Upper lobe of left lung (tissue), 6 donors: ENCODE measurements at places on chromosomes 2 and 18.

GRCh38 chr2:125638345-125638744 lies 1017.6 kb upstream of the GYPC start:
- no peak for DNase-seq

GRCh38 chr2:11771971-11772615 lies 25.7 kb downstream of the LPIN1 start:
- DNase-seq: no peak

DNA sequence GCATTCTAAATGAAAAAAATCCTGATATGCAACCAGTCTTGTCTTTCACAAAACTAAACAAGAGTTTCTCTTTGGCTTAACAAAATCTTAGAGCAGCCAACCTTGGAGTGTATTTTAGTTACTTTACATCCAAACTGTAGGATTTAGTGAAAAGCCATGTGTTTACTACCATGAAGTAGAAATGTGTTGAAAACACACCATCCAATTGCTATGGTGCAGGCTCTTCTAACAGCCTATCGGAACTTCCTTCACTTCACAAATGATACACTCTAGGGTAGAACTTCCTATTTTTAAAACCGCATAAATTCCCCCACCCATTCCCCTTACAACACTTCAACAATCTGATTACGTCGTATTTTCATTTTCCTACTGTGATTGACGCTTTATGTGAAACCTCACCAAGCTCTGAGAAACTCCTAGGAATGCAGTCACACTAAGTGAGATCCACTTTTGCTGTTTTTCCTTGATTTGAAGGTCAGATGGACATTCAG lies 74.4 kb upstream of the MAP4K4 start:
- no peak for DNase-seq

DNA sequence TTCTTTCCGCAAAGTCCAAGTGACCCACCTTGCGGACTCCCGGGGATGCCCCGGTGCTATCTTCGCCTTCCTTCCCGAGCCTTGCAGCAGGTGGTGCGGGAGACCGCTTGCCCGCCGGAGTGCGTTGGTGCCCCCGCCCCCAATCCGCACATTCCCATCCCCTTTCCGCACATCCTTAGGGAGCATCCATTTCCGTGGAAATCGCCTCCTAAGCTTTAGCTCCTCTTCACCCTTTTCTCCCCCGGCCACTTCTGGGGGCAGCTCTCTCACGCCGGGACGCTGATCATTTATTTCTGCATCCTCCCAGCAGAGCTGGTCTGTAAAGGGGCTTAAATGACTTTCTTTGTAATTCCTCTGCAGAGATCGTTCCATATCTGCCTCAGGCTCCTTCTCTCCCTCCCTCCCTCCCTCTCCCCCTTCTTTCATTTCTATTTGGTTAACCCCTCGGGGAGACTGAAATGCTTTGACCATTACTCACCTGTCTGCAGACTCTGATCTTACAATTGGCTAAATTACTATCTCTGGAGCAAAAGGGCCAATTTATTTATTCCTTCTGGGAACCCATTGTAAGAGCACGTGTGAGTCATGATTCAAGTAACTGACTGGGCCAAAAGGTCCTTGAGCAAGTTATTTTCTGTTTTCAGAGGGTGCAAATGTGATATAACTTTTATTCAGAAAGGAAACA lies 1.3 kb upstream of the LYPD1 start:
- peak; percentile 58 for DNase-seq

GRCh38 chr2:30139131-30139870 lies 7.5 kb upstream of the YPEL5 start:
- no peak for DNase-seq

DNA sequence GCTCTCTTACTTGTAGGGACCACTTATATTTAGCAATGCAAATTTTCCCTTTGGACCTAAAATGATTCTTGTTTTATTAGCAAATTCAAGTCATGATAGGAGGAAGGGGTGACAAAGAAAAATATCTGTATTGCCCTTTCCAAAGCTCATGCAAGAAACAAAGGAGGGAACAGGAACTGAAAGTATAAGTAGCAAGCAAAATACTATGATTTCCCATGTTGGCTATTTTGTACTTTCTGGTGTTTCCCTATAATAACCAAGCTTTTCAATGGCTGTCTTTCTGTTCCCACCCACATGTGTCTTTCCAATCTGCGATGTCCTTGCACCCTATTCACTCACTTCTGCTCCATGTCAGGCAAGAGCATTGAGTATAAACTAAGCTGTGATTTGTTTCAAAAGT lies 279.7 kb downstream of the RNF144A start:
- DNase-seq: no peak

DNA sequence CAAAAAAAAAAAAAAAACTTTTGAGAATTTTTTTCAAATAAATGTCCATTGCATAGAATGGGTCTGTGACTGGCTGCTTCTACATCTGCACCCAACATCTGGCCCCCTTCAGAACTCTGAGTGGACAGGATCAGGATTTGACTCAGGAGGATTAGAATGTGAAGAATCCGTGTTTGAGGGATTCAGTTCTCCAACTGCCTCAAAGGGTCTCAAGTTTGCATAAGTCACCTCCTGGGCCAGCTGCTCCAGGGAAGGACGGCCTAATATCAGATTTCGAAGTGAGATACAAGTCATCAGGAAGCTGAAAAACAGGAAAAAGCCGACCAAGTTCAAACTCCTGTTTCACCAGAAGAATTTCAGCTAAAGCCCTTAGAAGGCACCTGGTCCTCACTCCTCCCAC lies 10.9 kb downstream of the MAT2A start:
- no peak for DNase-seq

DNA sequence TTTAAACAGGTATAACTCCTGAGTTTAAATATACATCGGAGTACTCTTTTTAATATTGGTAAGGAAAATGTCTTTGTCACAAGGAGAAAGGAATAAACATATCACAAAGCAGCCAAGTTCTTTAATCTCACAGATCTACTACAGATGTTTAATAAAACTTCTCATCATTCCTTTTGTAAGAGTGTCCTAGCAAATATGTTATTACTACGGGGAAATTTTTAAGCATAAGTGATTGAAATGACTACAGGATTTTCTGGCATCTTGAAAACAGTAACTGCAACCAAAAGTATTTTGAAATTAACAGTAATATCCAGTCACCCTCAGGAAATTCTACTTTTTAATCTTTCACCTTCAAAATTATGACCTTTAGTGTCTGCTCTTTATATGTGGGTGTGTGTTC lies 403.1 kb downstream of the IRS1 start:
- DNase-seq: no peak

DNA sequence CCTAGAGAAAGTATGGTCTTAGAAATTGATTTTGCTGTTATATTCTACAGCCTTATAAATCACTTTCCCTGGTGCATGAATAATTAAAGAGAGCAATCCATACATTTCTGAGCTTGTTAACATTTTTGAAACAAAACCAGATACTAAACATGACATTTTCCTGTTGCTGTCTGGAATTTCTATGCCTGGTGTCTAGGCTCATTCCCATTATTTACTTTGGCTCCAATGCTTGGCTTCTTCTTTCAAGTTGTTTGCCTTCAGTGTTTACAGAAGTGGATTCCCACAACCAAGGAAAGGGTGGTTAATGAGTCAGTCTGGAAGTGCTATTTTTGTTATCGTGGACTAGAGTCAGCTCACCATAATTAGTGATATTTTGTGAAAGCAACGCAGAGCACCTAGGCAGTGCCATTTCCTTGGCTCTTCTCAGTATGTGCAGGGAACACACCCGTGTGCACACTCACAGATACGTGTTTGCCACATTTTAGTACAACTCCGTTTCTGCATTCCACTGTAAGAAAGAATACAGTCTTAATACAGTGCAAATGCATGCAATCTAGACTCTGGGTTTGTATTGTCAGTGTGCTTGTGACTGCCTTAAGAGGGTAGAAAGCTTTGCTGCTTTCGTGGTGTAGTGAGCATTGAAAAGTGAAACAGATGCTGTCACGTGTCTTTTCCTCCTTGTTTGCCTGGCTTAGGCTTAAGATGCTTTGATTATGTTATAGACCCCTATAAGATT lies 185.0 kb upstream of the RASGRP3 start:
- no peak for DNase-seq

DNA sequence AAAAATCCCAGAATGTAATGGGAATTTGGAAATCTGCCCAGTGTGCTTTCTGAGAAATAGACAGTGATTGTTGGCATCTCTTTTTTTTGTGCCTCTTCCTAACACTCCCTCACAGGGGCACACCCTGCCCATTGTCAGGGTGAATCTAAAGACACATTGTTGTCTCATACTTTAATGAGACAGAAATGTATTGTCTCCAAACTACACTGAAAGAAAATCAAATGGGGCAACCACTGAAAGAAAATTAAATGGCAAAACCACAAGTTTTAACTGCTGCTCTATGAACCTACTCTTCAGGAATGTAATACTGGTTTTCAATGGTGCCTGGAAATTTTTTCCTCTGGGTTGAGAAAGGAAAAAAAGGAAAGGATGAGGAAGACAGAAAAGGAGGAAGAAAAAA lies 43.2 kb upstream of the GLS start:
- DNase-seq: no peak

DNA sequence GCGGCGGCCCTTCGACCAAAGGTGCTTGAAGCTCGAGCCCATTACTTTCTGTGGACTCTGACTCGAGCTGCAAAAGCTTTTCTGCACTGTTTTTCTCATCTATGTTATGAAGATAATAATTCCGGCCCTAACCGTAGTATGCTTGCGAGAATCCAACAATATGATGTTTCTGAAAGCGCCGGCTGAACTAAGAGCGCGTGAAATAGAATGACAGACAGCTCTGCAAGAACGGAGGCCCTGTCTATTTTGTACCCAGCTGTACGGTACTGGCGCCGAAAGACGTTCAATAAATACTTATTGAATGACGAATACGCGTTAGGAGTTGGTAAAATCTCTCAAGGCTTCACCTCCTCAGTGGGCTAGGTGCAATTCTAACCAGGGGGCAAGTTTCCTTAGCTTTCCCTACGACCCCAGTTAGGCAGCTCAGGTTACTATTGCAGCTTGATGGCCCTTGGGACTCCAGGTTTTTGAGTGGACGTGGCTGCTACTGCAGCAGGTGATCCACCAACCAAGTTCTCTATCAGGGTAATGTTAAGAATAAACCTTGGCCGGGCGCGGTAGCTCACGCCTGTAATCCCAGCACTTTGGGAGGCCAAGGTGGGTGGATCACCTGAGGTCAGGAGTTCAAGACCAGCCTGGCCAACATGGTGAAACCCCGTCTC lies 570 bp downstream of the SCRN3 start:
- no peak for DNase-seq

DNA sequence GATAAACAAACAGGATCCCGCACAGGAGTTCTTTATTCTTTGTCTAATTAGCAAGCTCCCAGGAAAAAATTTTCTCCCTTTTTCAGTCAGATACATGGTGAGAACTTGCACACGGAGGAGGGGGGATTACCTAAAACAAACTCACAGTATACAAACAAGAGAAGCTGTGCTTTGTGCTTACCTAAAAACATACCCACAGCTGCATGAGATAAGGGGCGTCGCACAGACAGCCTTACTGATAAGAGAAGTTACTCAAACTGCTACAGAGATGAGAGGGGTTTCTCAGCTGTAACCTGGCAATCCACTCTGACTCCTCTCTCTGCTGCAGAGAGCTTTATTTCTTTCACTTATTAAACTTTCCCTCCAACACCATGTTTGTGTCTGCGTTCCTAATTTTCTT lies 32.9 kb upstream of the ST3GAL5 start:
- DNase-seq: no peak

DNA sequence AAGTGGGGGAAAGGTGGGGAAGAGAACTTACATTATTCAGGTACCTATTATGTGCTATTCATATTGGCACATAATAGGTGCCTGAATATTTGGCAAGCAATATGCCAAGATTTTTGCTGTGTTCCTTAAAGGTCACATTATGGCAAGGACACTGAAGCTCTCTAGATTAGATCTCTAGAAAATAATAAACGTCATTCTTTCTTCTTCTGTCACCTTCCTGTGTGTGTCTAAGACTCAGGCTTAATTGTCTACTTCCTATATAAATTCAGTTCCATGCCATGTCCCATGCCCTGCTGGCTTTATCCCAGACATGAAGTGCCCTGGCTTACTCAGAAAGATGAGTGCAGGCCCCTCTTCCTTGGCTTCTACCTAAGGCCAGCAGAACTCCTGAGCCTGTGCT lies 191.1 kb upstream of the CTAGE1 start:
- no peak for DNase-seq

DNA sequence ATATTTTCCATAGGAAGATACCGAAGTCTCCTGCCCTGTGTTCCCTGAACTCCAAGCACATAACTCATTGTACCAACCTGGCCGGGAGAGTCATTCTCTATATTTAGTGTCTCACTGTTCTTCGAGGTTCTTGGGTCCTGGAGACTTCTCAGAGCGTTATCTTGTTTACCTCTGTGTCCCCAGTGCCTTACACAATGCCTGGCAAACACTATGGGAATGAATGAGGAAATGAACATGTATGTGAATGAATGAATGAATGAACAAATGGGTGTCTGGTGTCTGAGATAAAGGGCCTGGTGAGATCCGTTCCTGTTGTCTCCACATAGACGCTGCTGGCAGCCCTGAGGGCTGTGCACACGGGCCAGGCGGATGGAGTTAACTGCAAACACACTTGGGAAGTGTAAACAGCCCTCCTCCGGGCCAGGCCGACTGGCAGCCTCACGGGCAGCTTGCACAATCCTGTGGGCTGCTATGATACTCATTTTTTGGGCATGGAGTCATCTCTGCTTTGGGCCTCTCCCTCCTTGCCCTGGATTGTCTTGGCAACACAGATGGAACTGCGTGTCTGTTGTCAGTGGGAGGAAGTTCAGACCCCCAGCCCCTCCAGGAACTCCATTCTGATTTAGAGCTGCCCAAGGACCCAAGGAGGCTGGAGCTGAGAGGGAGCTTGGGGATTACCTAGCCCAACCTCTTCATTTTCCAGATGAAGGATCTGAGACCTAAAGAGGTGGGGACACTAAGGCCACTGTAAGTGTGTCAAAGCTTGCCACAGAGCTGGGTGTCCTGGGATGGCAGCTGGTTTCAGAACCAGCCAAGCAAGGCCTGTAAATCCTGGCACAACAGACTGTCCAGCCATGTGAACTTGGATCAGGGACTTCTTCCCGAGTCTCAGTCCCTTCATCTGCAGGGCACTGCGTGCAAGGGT lies 124.4 kb downstream of the INHBB start:
- DNase-seq: peak; percentile 90

GRCh38 chr2:852168-852567 lies 98.5 kb upstream of the SNTG2 start:
- no peak for DNase-seq

- no peak for DNase-seq
Measured at GRCh38 chr2:110677080-110677479, 783 bp downstream of the BUB1 start.

- DNase-seq: no peak
Measured at GRCh38 chr2:198901894-198902293, 555.8 kb downstream of the SATB2 start.

- peak; percentile 31 for DNase-seq
Measured at GRCh38 chr2:101160454-101160853, 9.3 kb upstream of the TBC1D8 start.

GRCh38 chr2:73907840-73908452 lies 15.1 kb downstream of the ACTG2 start:
- DNase-seq: no peak
